ENCODE measurements at places on chromosomes 6 and 20.
A peak's percentile ranks its signal among the peaks of the same experiment; 100 is the strongest.

- no peak for DNase-seq
Measured at GRCh38 chr6:81843302-81843701, 90.8 kb upstream of the TENT5A start.

- no peak for DNase-seq
Measured at GRCh38 chr6:116672306-116672705, 3.7 kb upstream of the ZUP1 start.

DNA sequence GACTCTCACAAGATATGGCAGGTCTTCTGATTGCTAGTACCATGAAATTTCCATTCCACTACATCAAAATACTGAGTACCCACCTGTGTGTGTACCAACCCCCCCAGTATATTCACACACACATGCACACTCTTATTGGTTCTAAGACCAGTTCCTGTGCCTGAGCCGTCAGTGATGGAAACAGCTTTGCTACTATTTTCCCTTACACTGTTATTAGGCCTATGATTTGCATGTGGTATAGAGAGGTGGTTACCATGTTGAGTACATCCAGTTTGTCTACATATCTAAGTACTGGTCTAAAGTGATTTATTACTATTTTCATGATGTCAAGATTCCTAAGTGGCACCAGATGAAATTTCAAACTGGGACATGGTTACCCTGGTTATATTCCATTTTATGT lies 459.9 kb downstream of the BCKDHB start:
- DNase-seq, result no peak

- no peak for DNase-seq
Measured at GRCh38 chr6:116666869-116667268, 1.7 kb downstream of the ZUP1 start.

DNA sequence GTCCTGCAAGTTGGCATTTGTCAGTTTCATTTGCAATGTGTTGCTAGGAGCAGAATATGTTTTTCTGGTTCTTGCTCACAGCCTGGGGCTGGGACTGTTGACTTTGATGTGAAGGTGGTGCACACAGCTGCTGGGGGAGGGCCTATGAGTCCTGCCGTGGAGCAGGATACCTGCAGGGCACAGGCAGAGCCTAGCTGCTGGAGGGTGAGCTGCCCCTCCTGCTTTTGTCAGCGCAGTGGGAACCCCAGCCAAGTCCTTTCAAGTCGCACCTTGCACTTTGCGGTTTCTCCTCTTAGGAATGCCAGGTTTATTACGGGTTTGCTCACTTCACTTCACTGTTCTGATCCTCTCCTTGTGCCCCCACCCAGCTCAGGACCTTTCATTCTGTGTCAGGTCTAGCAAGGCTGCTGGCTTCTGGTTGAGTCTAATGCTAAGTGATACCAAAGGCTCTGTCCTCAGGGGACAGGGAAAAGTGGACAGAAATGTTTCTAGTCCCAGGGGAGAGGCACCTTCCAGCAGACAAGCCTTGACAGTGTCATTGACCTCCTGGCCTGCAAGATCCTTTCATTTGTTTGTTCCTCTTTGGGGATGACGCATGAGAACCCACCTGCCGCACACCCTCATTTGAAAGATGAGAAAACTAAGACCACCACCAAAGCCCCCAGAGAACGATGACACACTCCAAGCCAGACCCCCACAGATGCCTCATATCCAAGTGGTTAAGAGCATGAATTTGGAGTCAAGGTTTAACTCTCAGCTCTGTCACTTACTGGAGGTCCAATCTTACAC lies 2.7 kb upstream of the SPO11 start:
- no peak for DNase-seq

DNA sequence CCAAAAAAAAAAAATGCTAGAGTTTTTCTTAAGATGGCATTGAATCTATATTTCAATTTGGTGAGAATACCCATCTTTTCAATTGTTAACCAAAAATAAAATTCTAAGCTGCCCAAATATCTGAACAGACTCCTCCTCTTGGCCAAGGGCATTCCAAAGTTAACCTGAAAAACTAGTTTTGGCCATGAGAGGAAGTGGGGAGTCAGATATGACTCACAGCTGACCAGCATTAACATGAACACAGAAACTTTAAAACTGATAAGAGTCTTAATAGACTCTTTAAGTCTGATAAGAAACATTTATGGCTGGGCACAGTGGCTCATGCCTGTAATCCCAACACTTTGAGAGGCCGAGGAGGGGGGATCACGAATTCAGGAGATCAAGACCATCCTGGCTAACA lies 171.3 kb downstream of the FAXC start:
- DNase-seq, result no peak

GRCh38 chr6:17015551-17016381 lies 86.1 kb upstream of the STMND1 start:
- peak; percentile 36 for DNase-seq

- no peak for DNase-seq
Measured at GRCh38 chr6:40626886-40627285, 39.7 kb upstream of the LRFN2 start.

DNA sequence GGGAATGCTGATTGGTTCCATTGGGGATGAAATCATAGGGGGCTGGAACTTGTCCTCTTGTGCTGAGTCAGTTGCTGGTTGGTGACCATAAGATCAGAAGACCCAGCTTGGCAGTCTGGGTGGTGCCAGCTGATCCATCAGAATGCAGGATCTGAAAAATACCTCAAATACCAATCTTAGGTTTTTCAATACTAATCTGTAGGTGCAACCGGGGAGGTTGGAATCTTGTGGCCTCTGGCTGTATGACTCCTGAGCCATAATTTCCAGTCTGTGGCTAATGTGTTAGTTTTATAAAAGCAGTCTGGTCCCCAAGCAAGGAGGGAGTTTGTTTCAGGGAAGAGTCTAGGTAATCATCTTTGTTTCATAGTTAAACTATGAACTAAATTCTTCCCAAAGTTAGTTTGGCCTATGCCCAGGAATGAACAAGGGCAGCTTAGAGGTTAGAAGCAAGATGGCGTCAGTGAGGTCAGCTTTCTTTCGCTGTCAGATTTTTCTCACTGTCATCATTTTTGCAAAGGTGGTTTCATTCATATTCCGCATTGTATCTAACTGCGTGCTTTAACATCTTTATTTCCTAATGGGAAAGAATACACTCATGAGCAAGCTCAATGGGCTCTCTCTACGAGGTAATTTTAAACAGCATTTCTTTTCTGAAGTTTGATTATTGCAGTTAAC lies 2.0 kb downstream of the ARMH2 start:
- DNase-seq, result no peak

DNA sequence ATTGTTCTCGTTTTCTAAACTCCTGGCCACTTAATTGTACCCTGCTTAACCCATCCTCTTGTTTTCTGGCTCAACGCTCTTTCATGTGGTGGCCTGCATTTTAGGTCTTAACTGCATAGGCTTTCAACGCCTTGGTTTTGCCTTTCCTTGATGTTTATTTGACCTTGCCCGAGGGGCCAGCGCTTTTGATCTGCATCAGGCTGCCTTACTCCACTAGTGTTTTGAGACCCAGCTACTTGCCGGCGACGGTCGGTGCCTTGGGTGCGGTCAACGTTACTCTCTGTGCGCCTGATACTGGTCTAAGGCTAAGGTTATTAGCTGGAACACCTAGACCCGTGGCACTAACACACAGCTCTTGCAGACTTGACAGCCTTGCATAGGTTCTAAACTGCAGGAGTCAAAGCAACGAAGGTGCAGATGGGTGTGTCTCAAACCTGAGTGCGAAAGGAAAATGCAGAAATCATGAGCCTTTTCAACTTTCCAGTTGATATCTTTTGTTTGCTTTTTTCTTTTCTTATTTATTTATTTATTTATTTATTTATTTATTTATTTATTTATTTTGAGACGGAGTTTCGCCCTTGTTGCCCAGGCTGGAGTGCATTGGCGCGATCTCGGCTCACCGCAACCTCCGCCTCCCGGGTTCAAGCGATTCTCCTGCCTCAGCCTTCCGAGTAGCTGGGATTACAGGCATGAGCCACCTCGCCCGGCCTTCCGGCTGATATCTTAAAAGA lies 138.8 kb downstream of the HFE start:
- DNase-seq, result no peak

DNA sequence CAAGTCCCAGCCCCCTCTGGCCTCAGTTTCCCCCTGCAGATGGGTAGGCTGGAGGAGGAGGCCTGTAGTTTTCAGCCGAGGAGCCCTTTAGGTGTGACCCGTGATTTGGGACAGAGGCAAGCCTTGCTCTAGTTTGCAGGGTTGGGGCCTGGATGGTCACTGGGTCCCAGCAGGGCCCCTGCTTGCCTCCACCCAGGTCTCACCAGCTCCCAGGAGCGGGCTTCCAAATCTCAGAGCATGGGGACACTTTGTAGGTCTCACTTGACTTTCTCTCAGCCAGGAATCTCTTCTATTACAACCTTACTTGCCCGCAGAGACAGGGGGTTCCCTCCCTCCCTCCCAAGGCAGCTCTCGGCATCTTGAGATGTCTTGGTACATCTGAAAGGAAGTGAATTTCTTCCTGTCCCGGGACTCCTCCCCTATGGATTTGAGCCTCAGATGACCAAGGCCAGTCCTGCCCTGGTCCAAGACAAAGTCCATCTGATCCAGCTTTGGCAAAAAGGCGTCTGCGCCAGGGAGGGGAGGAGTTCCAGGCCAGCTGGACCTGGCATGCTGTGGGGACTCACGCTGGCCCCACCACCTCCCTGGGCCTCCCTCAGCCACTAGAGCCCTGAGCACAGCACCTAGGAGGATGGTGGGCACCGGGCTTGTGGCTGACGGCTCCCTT lies 47.4 kb downstream of the SRC start:
- no peak for DNase-seq

- no peak for DNase-seq
Measured at GRCh38 chr20:12729326-12729725, 279.4 kb upstream of the SPTLC3 start.
